Gastrocnemius medialis (tissue), 4 donors: ENCODE measurements at places on chromosomes 13 and 19. TPM values are rescaled to one million over a fixed set of nuclear protein-coding genes. Genes with fewer than 3 reads are reported as not detected.
A peak's percentile ranks its signal among the peaks of the same experiment; 100 is the strongest.

Gene NRTN
- total RNA-seq, result not detected

Gene CEACAM16
- total RNA-seq, result not detected

Gene LGALS14
- total RNA-seq, result not detected

DNA sequence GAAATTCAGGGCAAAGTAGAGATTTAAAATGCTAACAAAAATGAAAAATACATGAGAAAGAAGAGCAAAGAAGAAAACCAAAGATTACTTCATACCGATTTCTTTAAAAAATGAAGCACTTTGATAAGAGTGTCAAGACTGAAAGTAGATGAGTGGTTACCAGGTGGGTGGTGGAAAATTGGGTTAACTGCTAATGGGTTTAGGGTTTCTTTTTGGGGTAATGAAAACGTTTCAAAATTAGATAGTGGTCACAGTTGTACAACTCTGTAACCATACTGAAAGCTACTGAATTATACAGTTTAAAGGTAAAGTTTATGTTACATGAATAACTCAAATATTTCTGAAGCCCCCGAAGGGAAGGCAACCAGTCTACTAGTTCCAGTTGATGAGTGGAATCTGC, 179.4 kb downstream of the NDFIP2 start:
- no peaks in the 10 kb centered on the region for H3K27me3 ChIP-seq
- H3K4me3 ChIP-seq, result no peak overlapping the region
- H3K36me3 ChIP-seq, result no peaks in the 10 kb centered on the region
- peaks cover 50% of the 10 kb centered on the region for H3K4me1 ChIP-seq
- DNase-seq, result no peak

- H3K27ac ChIP-seq, result no peak overlapping the region
- no peaks in the 10 kb centered on the region for H3K4me1 ChIP-seq
- peaks cover 91% of the 10 kb centered on the region for H3K36me3 ChIP-seq
- H3K4me3 ChIP-seq, result no peak overlapping the region
Observed at GRCh38 chr19:32638625-32639024, 36.4 kb downstream of the ANKRD27 start.

Gene RNF225
- not detected for total RNA-seq

DNA sequence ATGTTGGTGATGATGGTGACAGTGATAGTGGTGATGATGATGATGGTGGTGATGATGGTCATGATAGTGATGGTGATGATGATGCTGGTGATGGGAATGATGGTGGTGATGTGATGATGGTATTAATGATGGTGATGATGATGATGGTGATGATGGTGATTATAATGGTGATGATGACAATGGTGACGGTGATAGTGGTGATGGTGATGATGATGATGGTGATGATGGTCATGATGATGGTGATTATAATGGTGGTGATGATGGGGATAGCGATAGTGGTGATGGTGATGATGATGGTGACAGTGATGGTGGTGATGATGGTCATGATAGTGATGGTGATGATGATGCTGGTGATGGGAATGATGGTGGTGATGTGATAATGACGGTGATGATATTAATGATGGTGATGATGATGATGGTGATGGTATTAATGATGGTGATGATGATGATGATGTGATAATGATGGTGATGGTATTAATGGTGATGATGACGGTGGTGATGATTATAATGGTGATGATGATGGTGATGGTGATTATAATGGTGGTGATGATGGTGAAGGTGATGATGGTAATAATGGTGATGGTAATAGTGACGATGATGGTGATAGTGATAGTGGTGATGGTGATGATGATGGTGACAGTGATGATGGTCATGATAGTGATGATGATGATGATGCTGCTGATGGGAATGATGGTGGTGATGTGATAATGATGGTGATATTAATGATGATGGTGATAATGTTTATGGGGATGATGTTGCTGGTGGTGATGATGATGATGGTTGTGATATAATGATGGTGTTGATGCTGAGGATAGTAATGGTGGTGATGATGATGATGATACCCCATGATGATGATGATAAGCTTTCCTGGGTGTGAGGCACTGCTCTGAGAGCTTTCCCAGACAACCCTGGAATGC, 7.7 kb downstream of the C13orf46 start:
- H3K27ac ChIP-seq, result no peak overlapping the region
- no peaks in the 10 kb centered on the region for H3K36me3 ChIP-seq
- H3K4me1 ChIP-seq, result peaks cover 9% of the 10 kb centered on the region
- H3K27me3 ChIP-seq, result no peaks in the 10 kb centered on the region
- H3K4me3 ChIP-seq, result no peak overlapping the region

Gene PDX1
- not detected for total RNA-seq

Gene LRRC8E
- not detected for total RNA-seq

Gene PPFIA3
- 2.2 TPM for total RNA-seq

Gene TEKTIP1
- not detected for total RNA-seq

DNA sequence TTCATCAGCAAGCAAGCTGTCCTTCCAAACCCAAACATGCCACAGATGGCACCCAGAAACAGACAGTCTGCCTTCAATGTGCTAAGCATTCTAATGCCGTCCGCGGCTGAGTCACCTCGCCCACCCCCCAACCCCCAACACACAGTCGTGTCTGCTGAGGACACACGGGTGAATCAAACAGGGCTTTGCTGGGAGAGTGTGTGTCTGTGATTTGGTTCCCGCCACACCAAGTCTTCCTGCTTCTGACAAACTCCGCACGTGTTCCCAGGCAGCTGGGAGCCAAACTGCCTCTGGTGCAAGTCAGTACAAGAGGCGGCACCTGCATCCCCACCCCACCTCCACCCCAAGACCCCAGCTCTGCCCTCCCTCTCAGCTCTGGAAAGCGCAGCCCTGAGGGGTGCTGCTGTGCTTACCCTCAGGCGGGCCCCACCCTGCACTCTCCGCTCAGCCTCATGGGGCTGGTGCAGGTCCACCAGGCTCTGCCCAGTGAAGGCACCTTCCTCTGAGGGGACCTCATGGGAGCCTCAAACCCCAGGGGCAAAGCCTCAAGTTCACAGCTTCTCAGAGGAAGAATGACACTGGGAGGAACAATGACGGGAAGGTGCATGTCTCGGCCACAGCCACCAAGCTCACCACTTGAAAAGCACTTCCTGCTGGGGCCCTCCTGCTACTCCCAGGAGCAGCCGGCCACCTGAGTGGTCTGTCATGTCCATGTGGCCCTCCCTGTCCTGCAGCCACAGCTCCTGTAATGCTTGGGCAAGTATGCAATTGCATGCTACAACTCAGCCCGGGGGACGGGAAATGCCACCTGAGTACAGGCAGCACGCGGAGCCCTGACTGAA, 15.0 kb upstream of the SLC35E1 start:
- H3K27ac ChIP-seq, result peak overlapping the region; percentile 63
- H3K27me3 ChIP-seq, result no peaks in the 10 kb centered on the region
- no peak for DNase-seq
- no peak overlapping the region for H3K4me3 ChIP-seq

DNA sequence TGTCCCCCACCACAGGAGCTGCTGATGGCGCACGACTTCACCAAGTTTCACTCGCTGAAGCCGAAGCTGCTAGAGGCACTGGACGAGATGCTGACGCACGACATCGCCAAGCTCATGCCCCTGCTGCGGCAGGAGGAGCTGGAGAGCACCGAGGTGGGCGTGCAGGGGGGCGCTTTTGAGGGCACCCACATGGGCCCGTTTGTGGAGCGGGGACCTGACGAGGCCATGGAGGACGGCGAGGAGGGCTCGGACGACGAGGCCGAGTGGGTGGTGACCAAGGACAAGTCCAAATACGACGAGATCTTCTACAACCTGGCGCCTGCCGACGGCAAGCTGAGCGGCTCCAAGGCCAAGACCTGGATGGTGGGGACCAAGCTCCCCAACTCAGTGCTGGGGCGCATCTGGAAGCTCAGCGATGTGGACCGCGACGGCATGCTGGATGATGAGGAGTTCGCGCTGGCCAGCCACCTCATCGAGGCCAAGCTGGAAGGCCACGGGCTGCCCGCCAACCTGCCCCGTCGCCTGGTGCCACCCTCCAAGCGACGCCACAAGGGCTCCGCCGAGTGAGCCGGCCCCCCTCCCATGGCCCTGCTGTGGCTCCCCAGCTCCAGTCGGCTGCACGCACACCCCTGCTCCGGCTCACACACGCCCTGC, 4.4 kb upstream of the NOP53 start:
- no peaks in the 10 kb centered on the region for H3K36me3 ChIP-seq
- peak overlapping the region; percentile 99 for H3K27ac ChIP-seq
- no peak overlapping the region for H3K4me3 ChIP-seq
- no peak for DNase-seq
- H3K27me3 ChIP-seq, result no peaks in the 10 kb centered on the region

DNA sequence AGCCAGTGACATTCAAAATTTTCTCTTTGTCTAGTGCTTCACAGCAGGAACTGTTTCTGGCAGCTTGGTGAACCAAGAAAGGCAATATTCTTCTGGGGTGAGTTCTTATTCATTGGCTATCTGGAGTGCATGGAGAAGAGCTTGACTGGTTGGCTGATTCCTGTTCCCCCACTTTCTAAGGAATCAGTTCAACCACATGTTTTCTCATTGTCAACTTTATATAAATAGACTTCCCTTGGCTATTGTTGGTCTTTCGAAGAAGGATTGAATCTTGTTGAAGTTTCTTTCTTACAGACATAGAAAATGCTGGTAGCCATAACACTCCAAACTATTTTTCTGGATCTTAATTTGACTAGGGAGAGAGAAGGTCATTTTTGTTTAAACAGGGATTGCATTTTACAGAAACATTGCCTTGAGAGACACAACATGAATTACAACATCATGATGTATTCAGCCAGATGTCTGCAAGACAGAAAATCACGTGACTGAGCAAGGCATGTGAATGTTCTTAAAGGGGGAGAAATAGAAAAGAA, 85.2 kb downstream of the EDNRB start:
- no peak for DNase-seq
- no peaks in the 10 kb centered on the region for H3K27me3 ChIP-seq
- no peak overlapping the region for H3K4me3 ChIP-seq

DNA sequence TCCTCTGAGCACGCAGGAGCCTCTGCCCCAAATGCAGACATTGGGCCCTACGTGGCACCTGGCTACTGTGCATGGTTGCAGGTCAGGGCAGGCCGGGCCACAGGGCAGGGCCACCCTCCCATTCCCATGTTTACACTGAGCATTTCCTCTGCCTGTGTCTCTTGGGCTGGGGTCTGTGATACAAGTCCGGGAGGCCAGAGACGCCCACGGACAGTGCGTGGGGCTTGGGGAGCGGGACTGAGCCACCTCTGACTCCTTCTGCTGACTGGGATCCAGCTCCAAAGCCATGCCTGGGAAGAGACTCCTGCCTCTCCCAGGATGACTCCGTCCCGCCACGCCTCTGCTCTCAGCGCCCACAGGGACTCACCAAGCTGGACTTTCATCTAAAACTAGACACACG, 18.8 kb downstream of the GAS6 start:
- no peak for DNase-seq
- H3K4me1 ChIP-seq, result peaks cover 26% of the 10 kb centered on the region
- H3K36me3 ChIP-seq, result no peaks in the 10 kb centered on the region
- no peak overlapping the region for H3K27ac ChIP-seq

GRCh38 chr19:19444681-19445155, 39.2 kb downstream of the GATAD2A start:
- peaks cover 36% of the 10 kb centered on the region for H3K4me1 ChIP-seq
- H3K4me3 ChIP-seq, result no peak overlapping the region
- H3K27me3 ChIP-seq, result no peaks in the 10 kb centered on the region
- H3K27ac ChIP-seq, result no peak overlapping the region
- no peaks in the 10 kb centered on the region for H3K36me3 ChIP-seq
- DNase-seq, result no peak

GRCh38 chr19:11007962-11008532, 47.2 kb downstream of the SMARCA4 start:
- H3K27me3 ChIP-seq, result no peaks in the 10 kb centered on the region
- H3K4me3 ChIP-seq, result no peak overlapping the region
- no peak overlapping the region for H3K27ac ChIP-seq
- no peaks in the 10 kb centered on the region for H3K4me1 ChIP-seq
- H3K36me3 ChIP-seq, result no peaks in the 10 kb centered on the region
- no peak for DNase-seq

DNA sequence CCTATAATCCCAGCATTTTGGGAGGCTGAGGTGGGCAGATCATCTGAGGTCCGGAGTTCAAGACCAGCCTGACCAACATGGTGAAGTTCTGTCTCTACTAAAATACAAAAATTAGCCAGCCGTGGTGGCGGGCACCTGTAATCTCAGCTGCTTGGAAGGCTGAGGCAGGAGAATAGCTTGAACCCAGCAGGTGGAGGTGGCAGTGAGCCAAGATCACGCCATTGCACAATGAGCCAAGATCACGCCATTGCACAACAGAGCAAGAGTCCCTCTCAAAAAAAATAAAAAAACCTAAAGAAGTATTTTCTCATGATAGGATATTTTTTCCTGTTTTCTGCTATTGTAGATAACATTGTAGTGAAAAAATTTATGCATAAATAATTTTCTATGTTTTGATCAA, 13.3 kb downstream of the IFT88 start:
- H3K36me3 ChIP-seq, result peaks cover 60% of the 10 kb centered on the region
- H3K4me1 ChIP-seq, result no peaks in the 10 kb centered on the region
- no peak for DNase-seq

Gene ZNF578
- 0.20 TPM for total RNA-seq

DNA sequence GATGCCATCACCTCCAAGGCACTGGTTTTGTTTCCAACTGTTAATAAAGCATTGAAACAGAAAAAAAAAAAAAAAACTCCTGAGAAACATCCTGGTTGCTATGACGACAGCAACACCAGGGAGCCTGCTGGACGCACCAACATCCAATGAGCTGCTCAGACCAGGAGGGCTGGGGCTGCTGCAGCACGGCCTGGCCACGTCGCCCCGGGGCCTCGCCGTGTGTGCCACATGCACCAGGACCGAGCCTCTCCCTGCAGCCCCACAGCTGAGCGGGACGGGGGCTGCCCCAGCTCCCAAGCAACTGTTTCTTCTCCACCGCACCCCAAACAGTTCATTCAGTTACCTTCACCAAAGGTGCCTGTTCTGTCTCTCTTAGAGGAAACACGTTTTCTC, 54.5 kb downstream of the RASA3 start:
- no peaks in the 10 kb centered on the region for H3K36me3 ChIP-seq
- H3K27me3 ChIP-seq, result no peaks in the 10 kb centered on the region
- H3K27ac ChIP-seq, result no peak overlapping the region

Gene PGLYRP2
- total RNA-seq, result not detected

- H3K4me3 ChIP-seq, result peak overlapping the region; percentile 82
- H3K27me3 ChIP-seq, result no peaks in the 10 kb centered on the region
- no peaks in the 10 kb centered on the region for H3K36me3 ChIP-seq
- H3K4me1 ChIP-seq, result no peaks in the 10 kb centered on the region
- peak overlapping the region; percentile 78 for H3K27ac ChIP-seq
- DNase-seq, result no peak
Observed at GRCh38 chr19:2820112-2820702, 539 bp downstream of the ZNF554 start.

- DNase-seq, result no peak
- H3K36me3 ChIP-seq, result peaks cover 47% of the 10 kb centered on the region
- H3K27me3 ChIP-seq, result no peaks in the 10 kb centered on the region
- peaks cover 7% of the 10 kb centered on the region for H3K4me1 ChIP-seq
Observed at GRCh38 chr19:7069904-7070226, 362 bp downstream of the ZNF557 start.

DNA sequence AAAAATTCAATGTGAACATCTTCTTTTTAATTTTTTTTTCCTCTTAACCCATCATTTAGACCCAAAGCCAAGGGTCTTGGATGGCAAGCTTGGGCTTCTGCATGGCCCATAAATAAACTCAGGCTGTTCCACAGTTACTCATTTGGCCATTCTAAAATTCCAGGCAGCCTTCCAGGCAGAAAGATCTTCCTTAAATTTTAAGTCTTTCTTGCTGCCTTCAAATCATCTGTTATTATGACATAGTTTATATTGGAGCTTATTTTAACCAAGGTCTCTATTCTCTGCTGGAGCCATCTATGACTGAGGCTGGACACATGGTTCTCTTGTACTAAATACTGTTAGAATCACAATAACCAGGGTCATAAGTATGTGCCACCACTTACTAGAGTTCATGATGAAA, 317.3 kb upstream of the MAB21L1 start:
- no peaks in the 10 kb centered on the region for H3K27me3 ChIP-seq
- DNase-seq, result no peak
- peaks cover 8% of the 10 kb centered on the region for H3K4me1 ChIP-seq
- no peak overlapping the region for H3K4me3 ChIP-seq
